T-cell (primary cell): ENCODE measurements at places on chromosomes 2 and 18.

DNA sequence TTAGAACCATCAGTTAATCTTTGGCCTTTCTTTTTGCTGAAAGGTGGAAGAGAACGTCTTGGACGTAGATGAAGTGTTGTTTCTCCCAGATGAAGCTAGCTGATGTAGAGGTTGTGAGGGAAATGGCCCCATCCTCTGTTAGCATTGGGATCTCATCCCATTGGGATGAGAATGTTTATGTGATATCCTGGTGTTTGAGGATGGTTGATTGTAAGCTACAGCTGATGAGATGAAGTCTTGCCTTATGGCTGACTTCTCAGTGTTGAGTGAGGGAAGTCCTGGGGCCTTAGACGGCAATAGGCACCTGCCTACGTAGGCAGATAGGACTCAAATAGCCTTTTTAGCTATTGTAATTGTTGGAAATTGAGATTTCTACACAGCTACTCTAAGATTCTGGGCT is 211.3 kb downstream of the MYCN start:
- DNase-seq: no peak

- no peak for DNase-seq
Measured at GRCh38 chr18:30674596-30674995, 367.9 kb downstream of the DSC3 start.

DNA sequence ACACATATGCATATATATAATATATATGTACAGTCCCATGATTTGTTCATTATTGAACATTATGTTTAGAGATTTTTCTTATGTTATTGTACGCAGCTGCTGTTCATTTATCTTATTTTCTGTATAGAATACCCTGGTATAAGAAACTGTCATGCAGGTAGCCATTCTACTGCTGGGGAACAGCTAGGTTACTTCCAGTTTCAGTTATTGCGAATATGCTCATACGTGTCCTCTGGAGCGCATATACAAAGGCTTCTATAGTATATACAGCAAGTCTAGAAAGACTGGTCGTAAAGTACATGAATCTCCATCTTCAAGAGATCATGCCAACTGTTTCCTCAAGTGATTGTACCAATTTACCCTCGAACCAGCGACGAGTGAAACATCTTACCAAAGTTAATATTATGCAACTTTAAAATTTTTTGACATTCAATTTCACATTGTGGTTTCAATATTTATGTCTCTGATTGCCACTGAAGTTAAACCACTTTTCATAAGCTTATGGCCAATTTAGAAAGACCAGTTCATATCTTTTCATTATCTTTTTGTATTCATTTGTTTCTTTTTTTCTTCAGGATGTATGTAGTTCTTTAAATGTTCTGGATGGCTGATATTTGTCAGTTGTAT is 53.5 kb downstream of the RDH14 start:
- DNase-seq: no peak

- no peak for DNase-seq
Measured at GRCh38 chr2:43984533-43984932, 11.3 kb downstream of the LRPPRC start.

DNA sequence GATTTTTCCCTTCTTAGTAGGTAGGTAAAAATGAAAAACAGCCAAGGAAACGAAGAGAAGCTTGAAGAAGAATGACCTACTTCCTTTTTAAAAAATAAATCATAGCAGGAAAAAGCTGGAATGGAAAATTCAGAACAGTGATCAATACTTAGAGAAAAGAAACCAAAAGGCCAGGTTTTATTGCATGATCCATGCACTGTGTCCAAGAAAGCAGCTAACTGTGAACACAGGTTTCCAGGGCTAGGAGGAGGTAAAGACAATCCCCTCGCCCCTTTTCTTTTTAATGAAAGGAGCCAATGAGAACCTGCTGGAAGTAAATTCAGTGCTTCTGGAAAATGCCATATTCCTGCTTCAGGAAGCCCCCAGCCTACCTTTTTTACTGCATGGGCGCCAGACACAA is 47.2 kb downstream of the BOD1L2 start:
- no peak for DNase-seq

GRCh38 chr2:159208438-159208837 is 78.1 kb downstream of the WDSUB1 start:
- DNase-seq: no peak

- DNase-seq: no peak
Measured at GRCh38 chr2:201433394-201433995, 17.8 kb downstream of the TRAK2 start.
